ENCODE measurements at places on chromosomes 13 and 19. TPM values are rescaled to one million over a fixed set of nuclear protein-coding genes. Genes with fewer than 3 reads are reported as not detected.

The PPAN gene
- polyA plus RNA-seq, result 30.8 TPM

The CGB1 gene
- not detected for polyA plus RNA-seq

The POU2F2 gene
- polyA plus RNA-seq, result 1.6 TPM

The CFAP97D2 gene
- polyA plus RNA-seq, result 1.1 TPM

The FGF9 gene
- polyA plus RNA-seq, result 22.5 TPM

The CPB2 gene
- 1.8 TPM for polyA plus RNA-seq

The TNFSF11 gene
- polyA plus RNA-seq, result 0.14 TPM

The SYDE1 gene
- polyA plus RNA-seq, result 21.8 TPM

The ZNF253 gene
- polyA plus RNA-seq, result 43.0 TPM

The ARHGAP45 gene
- 10.2 TPM for polyA plus RNA-seq

The CYP4F12 gene
- polyA plus RNA-seq, result 8.8 TPM

The ZNF709 gene
- 9.9 TPM for polyA plus RNA-seq

DNA sequence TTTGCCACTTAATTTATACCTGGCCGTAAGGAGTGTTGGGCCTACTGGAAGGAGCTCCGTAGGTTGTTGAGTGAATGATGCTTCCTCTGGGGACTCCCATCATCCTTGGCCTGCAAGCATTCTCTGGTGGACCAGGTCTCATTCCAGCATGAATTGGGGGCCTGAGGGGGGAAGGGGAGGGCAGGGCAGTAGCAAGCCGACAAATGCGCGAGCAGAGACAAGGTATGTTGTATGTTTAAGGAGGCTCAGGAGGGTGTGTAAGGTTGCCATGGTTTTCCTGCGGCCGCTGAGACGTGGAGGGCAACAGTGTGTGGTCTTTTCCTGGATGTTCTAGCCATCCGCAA lies 749 bp downstream of the ZNF264 start:
- no peak for DNase-seq

- no peak for DNase-seq
These were observed 9.9 kb upstream of the FPR3 start for GRCh38 chr19:51784922-51785690.

GRCh38 chr13:110572778-110573118 lies 11.2 kb upstream of the RAB20 start:
- no peak for DNase-seq

GRCh38 chr13:93552596-93552995 lies 326.0 kb downstream of the GPC6 start:
- no peak for DNase-seq

GRCh38 chr13:75690607-75691006 lies 54.5 kb downstream of the LMO7 start:
- no peak for DNase-seq

DNA sequence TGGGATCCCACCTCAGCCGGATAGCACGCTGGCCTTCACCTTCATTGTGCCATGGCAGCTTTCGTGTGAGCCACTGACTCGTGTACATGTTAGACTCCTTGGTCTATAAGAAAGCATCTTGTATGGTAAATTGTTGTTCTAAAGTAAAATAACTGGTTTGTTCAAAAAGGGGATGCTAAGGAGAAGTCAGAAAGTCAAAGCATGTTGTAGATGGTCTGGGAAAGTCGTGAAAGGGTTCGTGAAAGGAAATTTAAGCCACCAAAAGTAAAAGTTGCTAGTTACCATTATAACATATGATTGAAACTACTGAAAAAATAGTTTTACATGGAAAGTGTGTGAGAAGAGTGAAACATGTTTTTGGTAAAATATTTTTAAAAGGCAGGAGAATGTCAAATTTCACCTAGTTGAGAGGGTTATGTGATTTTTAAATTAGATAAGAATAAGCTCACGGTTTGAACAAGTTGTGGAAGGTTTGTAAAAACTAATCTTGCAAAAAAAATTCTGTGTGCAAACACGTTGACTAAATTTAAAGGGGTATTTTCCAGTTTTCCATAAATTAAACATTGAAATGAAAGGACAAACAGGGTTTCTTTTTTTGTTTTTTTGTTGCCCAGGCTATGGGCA lies 23.4 kb downstream of the DPRX start:
- no peak for DNase-seq

DNA sequence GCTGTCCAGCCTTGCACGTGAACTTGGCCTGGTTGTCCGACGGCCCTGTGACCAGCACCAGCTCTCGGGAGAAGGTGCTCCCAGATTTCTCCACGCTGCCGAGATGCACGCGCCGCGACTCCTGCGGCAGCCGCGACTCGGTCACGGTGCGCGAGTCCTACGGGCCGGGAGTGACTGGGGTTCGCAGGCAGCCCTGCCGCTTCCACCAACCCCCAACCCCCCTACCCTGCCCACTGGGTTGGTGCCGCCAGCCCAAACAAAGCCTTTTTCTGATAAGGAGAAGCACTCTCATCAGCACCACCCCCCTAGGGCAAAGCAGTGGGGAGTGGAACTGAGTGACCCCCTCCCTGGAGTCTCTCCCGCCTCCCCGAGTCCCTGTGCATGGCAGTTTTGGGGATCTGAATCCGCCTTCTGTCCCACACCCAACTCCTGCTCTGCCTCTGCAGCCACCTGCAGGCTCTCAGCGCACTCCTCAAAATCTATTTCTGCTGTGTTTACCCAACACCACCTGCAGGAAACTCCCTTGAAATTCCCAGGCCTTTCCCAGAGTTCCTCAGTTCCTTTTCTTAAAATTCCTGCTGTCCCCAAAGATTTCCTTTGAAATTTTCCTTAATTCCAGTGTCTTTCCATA lies 6.2 kb downstream of the NPHS1 start:
- no peak for DNase-seq

- DNase-seq, result no peak
These were observed 287.2 kb downstream of the FOXO1 start for GRCh38 chr13:40379196-40379595.

DNA sequence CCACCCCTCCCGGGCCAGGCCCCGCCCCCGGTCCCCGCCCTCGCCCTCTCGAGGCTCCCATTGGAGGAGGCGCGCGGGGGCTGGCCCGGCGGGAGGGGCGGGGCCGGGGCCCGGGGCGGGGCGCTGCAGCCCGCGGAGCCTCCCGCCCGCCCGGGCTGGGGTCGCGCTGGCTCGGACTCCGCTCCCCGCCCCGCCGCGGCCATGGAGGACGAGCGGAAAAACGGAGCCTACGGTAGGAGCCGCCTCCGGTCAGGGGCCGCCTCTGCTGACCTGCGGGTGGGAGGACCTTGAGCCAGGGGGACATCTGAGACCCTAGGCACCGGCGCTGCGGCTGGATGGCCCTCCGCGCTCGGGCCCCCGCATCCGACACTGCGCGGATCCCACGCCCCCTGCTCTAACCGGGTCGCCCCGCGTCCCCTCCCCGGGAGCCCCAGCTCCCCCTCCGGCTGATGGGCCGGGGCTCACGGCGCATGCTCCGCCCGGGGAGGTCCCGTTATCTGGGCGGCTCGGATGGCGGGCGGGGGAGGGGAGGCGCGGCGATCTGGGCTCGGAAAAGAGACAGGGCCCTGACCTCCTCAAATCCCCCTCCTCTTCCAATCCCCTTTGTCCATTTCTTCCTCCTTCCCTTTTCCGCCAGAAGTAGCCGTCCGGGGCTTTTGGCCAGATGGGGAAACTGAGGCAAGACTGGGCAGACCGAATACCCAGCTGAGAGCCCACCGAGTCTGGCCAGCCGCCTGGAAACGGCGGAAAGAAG lies 15.4 kb upstream of the AP1M2 start:
- peak; percentile 68 for DNase-seq

DNA sequence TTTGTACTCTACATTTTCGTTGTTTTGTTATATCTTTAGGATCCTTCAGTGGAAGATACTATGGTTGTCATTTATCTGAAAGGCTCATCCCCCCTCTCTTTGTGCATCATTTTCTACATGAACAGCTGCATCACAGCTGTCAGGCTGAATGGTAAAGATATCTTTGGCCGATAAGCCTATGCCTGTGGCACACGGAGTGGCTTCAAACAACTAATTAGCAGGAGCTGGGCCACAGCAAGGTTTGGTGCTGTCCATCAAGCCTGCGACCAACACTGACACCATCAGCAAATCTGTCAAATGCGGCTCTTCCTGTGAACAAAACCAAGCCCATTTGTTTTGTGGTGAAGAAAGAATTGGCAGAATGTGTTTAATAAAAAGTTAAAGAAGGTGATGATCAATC lies 334.4 kb downstream of the PCDH9 start:
- no peak for DNase-seq

DNA sequence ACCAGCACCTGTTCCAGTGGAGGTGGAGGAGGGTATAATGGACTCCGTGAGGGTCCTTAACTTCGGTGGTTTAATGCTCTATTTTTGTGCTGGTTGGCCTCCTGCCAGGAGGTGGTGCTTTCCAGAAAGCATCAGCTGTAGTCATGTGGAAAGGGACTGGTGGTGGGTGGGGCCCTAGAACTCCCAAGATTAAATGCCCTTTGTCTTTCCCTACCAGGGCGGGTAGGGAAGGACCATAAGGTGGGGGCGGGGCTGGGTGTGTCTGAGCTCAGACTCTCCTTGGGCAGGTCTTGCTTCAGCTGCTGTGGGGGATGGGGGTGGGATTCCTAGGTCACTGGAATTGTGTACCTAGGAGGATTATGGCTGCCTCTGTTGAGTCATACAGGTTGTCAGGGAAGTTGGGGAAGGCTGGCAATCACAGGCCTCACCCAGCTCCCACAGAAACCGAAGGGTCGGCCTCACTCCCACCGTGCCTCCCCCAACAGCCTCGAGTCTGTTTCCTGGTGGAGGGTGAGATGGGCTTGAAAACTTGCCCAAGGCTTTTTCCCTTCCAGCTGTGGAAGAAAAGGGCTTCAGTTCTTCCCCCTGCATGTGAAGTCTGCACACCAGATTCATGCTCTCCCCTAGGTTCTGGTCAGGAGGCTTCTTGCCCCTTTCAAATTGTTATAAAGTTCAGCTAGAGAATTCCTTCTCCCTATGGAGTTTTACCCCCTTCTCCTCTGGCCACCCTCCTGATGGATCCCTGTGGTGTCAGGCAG lies 60.3 kb upstream of the CLDN10 start:
- DNase-seq, result no peak

DNA sequence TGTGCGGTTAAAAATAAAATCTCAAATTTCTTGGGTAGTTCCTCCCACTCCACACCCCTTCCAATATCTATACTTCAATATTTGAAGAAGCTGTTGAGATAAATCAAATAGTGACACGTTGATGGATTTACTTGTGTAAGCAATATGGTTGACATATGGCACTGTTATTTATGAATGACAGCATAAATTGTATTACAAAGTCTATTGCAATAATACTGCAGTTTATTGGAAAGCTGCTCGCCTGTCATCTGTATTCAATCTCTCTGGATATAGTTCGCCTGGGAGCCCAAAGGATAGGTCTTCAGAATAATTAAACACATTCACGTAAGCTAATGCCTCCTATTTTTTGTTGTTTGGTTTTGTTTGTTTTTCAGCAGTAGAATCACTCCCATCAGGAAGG lies 5.0 kb upstream of the ZIC5 start:
- DNase-seq, result no peak

DNA sequence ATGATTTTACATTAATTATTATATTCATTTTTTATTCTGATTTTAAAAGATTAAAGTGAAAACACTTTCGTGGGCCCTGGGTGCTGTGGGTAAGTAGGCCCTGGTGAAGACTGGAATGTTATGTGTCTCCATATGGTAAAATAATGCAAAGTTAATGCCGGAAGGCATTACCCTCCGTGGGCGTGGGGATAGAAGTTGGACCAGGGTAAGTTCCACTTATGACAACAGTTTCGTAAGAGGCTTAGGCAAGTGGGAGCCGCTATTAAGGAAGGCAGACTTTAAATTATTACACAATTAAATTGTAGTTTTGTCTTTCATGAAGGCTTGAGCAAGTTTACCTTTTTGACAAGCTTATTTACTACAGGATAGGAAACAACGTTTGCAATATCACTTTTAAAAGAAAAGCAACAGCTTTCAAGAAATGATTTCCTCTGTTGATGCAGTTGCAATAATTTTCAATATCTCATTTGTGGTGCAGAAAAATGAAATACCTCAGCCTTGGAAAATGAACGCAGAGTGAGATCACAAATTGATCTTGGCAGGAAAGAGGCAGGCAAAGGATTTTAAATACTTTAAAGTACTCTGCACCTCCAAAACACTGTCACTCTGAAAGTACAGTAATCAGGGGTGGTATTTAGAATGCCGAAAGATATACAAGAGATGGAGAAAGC lies 310.6 kb downstream of the DCT start:
- no peak for DNase-seq

GRCh38 chr19:1929021-1929742 lies 11.8 kb upstream of the CSNK1G2 start:
- DNase-seq, result peak; percentile 59

- no peak for DNase-seq
These were observed 29.4 kb downstream of the AP1M1 start for GRCh38 chr19:16226878-16227836.

DNA sequence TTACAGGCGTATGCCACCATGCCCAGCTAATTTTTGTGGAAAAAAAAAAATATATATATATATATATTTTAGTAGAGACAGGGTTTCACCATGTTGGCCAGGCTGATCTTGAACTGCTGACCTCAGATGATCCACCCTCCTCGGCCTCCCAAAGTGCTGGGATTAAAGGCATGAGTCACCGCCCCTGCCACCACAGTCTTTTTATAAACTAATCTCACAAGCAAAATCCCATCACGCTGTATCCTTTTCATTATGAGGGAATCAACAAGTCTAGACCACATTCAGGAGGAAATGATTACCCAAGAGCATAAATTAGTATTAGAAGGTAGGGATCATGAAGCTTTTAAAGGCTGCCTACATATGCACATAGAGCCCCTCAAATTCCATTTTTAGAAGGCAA lies 210.6 kb upstream of the NBEA start:
- no peak for DNase-seq

GRCh38 chr13:41611385-41611784 lies 154.0 kb downstream of the RGCC start:
- no peak for DNase-seq

GRCh38 chr13:98476538-98476966 lies 100.4 kb downstream of the STK24 start:
- no peak for DNase-seq

DNA sequence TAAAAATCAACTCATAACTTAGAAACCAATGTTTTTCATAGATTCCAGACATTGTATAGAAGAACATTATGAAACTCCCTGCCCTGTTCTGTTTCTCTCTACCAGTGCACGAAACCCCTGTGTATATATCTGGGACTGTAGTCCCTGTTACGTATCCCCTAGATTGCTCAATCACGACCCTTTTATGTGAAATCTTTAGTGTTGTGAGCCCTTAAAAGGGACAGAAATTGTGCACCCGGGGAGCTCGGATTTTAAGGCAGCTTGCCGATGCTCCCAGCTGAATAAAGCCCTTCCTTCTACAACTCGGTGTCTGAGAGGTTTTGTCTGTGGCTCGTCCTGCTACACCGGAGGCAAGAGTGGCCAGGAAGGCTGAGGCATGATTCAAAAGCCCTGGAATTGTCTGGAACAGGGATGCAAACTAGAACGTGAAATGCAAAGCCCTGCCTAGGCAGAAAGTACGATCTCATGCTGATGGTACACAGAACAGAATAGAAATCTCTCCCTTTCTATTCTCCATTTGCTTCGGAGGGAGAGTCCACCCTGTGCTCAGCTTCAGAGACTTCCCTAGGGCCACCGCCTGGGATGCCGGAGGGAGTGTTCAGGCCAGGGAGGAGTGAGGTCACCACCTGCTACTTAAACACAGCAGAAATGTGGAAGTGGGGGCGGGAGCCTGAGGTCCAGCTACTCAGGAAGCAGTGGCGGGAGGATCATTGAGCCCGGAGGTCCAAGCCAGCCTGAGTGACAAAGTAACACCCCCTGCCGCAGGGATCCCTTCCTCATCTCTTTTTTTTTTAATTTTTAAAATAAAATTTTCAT lies 758 bp upstream of the ZNF888 start:
- DNase-seq, result no peak

Measured in right lung (tissue), 10 donors.